Right lobe of liver (tissue), 6 donors: ENCODE measurements at places on chromosomes 11 and 22. TPM values are rescaled to one million over a fixed set of nuclear protein-coding genes. Genes with fewer than 3 reads are reported as not detected.

ACTN3 gene
- total RNA-seq = not detected

TPBGL gene
- not detected for total RNA-seq

TRIM51 gene
- total RNA-seq = not detected

PHETA2 gene
- 0.90 TPM for total RNA-seq

MOV10L1 gene
- 0.24 TPM for total RNA-seq

TMEM184B gene
- total RNA-seq = 11.4 TPM

OR4B1 gene
- total RNA-seq = not detected

- no peaks in the 10 kb centered on the region for H3K27me3 ChIP-seq
- no peaks in the 10 kb centered on the region for H3K4me1 ChIP-seq
- peak overlapping the region; percentile 78 for H3K27ac ChIP-seq
- H3K4me3 ChIP-seq = peak overlapping the region; percentile 19
- H3K36me3 ChIP-seq = no peaks in the 10 kb centered on the region
Measured at GRCh38 chr11:95794086-95794485, 3.8 kb downstream of the CEP57 start.

- no peaks in the 10 kb centered on the region for H3K27me3 ChIP-seq
- no peak within 1 kb of the TSS for H3K27ac ChIP-seq
- H3K36me3 ChIP-seq = no peaks in the 10 kb centered on the region
Measured at GRCh38 chr22:31122532-31123291, at the start of gene INPP5J. Gene INPP5J, plus strand, starts transcription at chr22:31122966. Its CDS starts 49 bp downstream, at chr22:31123015.

GRCh38 chr11:45385423-45385822 is 99.3 kb upstream of the SYT13 start:
- DNase-seq = no peak
- no peaks in the 10 kb centered on the region for H3K27me3 ChIP-seq
- H3K4me1 ChIP-seq = peaks cover 25% of the 10 kb centered on the region
- no peak overlapping the region for H3K4me3 ChIP-seq
- no peak overlapping the region for H3K27ac ChIP-seq

GRCh38 chr11:114398303-114398920 is 1.9 kb downstream of the C11orf71 start:
- no peak overlapping the region for H3K4me3 ChIP-seq
- H3K27me3 ChIP-seq = no peaks in the 10 kb centered on the region

DNA sequence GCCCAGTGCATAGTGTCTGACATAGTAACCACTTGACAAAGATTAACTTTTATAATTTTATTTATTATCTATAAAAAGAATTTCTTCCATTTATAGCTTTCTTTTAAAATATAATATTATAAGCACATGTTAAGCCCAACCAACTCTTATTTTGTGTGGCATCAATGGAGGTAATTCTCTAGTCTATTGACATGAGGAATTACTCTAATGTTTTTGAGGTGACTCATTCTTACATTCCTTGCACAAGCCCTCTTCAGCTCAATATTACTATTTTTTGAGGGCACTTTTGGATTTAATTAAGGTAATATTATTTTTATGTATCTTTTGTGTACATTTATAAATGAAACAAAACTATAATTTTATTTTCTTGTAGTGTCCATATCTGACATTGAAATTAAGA is 59.6 kb downstream of the AASDHPPT start:
- H3K27me3 ChIP-seq = no peaks in the 10 kb centered on the region
- H3K4me3 ChIP-seq = no peak overlapping the region
- H3K4me1 ChIP-seq = no peaks in the 10 kb centered on the region
- DNase-seq = no peak
- no peak overlapping the region for H3K27ac ChIP-seq

GRCh38 chr11:87878373-87878825 is 296.8 kb downstream of the RAB38 start:
- no peaks in the 10 kb centered on the region for H3K27me3 ChIP-seq
- H3K4me3 ChIP-seq = no peak overlapping the region
- H3K36me3 ChIP-seq = no peaks in the 10 kb centered on the region
- DNase-seq = no peak

DNA sequence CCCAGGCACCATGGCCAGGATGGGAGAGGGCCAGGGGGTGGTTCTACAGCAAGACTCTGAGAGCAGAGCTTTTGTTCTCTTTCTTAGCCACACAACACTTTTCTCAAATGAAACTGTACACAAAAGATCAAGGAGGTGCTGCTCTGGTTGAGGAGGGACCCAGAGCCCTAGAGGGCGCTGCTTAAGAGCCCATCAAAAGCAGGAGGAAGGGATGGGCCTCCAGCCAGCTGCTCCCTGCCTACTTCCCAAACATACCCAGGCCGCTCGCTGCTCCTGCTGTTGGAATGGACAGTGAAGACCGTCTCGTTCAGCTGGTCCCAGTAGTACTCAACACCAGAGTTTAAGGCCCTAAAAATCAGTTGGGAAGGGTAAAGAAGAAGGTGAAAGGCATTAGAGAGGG is 18.4 kb upstream of the CHRM4 start:
- H3K4me1 ChIP-seq = no peaks in the 10 kb centered on the region
- H3K27me3 ChIP-seq = no peaks in the 10 kb centered on the region
- DNase-seq = no peak
- no peak overlapping the region for H3K4me3 ChIP-seq
- peaks cover 12% of the 10 kb centered on the region for H3K36me3 ChIP-seq

DNA sequence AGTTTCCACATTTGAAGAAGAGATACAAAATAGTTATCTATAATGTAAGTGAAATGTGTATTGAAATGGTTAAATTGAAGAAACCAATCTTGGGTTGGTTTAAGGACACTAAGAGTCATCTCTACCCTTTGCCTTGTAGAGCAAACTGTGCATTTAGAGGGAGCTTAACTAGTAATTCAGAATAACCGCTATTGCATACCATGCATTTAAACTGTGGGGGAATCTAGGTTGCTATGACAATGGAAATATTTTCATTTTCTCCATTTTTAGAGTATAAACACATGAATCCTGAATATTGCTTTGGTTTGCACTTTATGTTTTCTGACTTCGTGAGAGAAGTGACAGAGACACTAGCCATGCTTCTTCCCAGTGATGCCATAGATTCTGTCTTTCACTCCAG is 39.7 kb downstream of the FAT3 start:
- H3K4me3 ChIP-seq = no peak overlapping the region
- no peaks in the 10 kb centered on the region for H3K27me3 ChIP-seq
- H3K27ac ChIP-seq = no peak overlapping the region
- no peak for DNase-seq

- H3K4me1 ChIP-seq = peaks cover 53% of the 10 kb centered on the region
- no peak overlapping the region for H3K27ac ChIP-seq
- peak; percentile 47 for DNase-seq
- no peak overlapping the region for H3K4me3 ChIP-seq
- peaks cover 3% of the 10 kb centered on the region for H3K36me3 ChIP-seq
Measured at GRCh38 chr22:38735465-38736256, 20.1 kb downstream of the SUN2 start.

- no peak overlapping the region for H3K27ac ChIP-seq
- no peaks in the 10 kb centered on the region for H3K27me3 ChIP-seq
- H3K4me1 ChIP-seq = no peaks in the 10 kb centered on the region
- H3K4me3 ChIP-seq = no peak overlapping the region
- no peaks in the 10 kb centered on the region for H3K36me3 ChIP-seq
Measured at GRCh38 chr11:46286789-46287188, 9.3 kb downstream of the CREB3L1 start.

GRCh38 chr22:44245867-44246266 is 65.1 kb downstream of the PARVG start:
- H3K4me1 ChIP-seq = no peaks in the 10 kb centered on the region
- no peaks in the 10 kb centered on the region for H3K36me3 ChIP-seq
- no peak overlapping the region for H3K4me3 ChIP-seq
- H3K27ac ChIP-seq = no peak overlapping the region
- H3K27me3 ChIP-seq = no peaks in the 10 kb centered on the region
- DNase-seq = no peak

DNA sequence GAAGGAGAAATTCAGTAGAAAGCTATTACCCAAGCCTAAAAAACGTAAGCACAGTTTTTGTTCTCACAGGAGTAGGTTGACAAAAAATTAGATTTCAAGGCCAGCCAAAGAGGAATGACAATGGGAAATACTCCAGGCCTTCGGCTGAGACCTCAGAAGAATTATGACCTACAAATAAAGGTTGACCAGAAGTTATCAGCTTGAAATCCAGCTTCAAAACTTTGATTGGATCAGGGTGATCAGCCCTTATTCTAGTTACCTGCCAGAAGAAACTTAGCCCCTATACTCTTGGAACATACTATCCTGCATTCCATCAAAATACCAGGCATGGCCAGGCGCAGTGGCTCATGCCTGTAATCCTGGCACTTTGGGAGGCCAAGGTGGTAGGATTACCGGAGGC is 68.4 kb upstream of the PRODH start:
- no peak for DNase-seq
- no peak overlapping the region for H3K27ac ChIP-seq
- no peaks in the 10 kb centered on the region for H3K36me3 ChIP-seq
- peaks cover 6% of the 10 kb centered on the region for H3K4me1 ChIP-seq
- H3K27me3 ChIP-seq = no peaks in the 10 kb centered on the region
- H3K4me3 ChIP-seq = no peak overlapping the region
